Activated naive CD4-positive, alpha-beta T cell (primary cell): ENCODE measurements at places on chromosomes 5 and 9.

- no peak for DNase-seq
Measured at GRCh38 chr5:135839566-135839965, 5.1 kb downstream of the SLC25A48 start.

DNA sequence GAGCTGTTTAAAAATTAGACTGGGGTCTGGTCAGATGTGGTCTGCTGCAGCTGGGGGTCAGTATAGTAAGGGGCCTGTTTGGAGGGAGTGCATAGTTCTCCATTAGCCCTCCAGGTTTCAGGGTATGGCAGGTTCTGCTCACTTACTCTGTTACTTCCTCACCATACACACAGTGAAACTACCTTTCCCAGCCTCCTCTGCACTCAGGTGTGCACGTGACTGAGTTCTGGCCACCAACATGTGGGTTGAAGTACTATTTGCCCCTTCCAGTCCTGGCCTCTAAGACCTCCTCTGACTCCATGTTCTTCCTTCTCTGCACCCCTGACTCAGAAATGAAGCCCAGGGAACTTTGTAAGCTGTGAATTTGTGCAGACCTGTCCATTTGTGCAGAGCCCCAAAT, 190.5 kb upstream of the CLINT1 start:
- DNase-seq: no peak

DNA sequence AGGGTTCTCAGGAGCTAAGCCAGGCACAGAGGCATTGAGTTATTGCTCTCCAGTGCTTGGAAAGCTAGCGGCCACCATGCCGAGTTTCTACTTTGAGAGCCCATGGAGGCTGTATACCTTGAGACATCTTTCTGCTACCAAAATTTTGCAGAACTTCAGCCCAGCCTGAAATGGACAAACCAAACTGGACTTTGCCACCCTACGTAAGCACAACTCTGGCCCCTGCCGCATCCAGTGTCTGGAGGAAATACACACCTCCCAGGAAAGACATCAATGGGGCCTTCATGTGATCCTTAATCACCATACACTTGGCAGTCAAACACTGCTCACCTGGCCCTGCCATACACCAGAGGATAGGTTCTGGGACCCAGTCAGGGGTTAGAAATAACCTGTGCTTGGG, 27.8 kb downstream of the GARNL3 start:
- DNase-seq: no peak

- DNase-seq: no peak
Measured at GRCh38 chr5:61450493-61451279, 118.6 kb downstream of the ZSWIM6 start.

DNA sequence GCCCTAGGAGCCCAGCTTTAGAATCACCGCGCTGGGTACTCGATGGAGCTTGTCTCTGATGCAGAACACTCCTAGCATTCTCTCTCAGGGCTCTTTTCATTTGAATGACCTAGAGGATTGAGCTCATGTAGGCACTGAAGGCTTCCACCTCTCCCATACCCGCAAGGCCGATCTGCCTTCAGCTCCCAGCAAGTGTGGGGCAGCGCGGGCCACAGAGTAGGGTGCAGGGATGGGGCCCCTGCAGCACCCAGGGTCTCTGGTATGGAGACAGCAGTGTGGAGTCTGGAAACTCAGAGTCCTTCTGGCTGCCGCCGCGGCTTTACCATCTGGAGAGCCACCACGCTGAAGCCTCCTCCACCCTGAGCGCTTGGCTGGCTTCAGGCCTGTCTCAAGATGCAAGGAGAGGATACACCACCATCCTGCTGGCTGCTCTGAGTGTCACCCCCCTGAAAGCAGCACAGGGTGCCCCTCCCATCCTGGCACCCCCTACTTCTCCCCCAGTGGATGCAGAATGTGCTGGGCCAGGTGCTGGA, 12.9 kb downstream of the STKLD1 start:
- no peak for DNase-seq

DNA sequence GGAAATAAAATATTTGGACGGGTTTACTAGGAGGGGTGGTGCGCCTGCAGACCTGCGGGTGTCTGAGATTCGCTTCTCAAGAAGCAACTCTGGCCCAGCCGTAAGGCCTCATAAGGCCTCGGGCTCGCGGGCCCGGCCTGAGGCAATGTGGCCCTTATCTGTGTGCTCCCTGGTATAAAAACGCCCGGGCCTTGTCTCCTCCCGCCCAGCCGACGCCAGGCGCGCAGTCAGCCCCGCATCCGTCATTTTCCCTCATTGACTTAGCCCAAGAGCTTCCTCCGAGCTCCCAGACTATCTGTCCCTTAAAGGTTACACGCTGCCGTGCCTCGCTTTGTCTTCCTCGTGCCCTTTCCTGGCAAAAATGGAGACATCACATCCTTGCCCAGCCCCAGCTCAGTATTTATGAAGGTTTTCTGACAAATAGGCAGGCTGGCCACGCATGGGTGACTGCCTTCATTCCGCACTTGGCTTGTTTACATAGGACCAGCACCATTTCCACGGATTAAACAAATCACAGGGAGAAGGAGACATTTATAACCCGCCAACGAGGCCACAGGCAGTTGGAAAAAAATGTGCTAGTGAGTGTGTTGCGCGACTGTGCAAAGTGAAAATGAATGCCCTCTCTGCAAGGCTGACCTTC, 74.5 kb upstream of the TBCA start:
- no peak for DNase-seq

GRCh38 chr5:76771705-76772405, 47.0 kb upstream of the F2RL1 start:
- DNase-seq: no peak
